Nephron progenitor cell (in vitro differentiated cells): ENCODE measurements at places on chromosomes 13 and 19.
A peak's percentile ranks its signal among the peaks of the same experiment; 100 is the strongest.

DNA sequence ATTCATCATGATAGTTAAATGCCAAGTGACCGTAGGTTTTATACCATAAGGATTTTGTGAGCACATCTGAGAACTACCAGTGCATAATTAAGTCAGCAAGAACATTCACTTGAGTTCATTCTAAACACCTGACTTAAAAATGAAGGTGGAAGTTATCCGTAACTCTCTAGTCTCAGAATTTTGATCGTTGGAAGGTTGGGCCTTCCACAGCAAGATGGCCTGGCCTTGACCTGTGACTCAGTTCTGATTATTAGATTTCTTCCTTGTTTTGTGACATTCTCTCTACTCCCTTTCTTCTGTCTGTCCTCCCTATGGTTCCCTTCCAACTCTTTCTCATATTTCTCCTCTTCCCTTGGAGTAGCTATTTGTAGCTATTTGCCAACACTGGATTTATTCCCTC is 20.0 kb upstream of the WDFY2 start:
- no peak for DNase-seq

GRCh38 chr13:99527301-99527700 is 26.0 kb downstream of the TM9SF2 start:
- no peak for DNase-seq

- no peak for DNase-seq
These were observed 26.6 kb downstream of the MCF2L start for GRCh38 chr13:112995395-112996191.

- DNase-seq: no peak
These were observed 7.9 kb upstream of the F7 start for GRCh38 chr13:113097651-113098050.

DNA sequence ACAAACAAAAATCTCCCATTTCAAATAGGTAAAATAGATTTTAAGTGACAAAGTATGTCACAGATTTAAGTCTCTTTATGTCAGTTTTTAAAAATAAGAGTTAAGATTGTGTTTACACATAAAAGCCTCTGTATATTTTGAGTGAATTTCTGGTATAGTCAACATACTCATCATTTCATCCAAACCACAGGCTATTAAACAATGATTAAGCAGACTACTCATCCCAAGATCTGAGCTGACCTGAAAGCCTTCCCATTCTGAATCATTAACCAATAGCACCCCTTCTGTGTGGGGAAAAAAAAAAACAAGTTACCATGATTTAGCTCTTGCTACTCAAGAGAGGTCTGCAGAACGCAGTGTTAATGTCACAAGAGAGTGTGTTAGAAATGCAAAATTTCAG is 284.4 kb upstream of the NBEA start:
- no peak for DNase-seq

- DNase-seq: no peak
These were observed 122.8 kb downstream of the CRYL1 start for GRCh38 chr13:20402881-20403280.

GRCh38 chr19:6047741-6048251 is 62.5 kb downstream of the RFX2 start:
- peak; percentile 49 for DNase-seq

DNA sequence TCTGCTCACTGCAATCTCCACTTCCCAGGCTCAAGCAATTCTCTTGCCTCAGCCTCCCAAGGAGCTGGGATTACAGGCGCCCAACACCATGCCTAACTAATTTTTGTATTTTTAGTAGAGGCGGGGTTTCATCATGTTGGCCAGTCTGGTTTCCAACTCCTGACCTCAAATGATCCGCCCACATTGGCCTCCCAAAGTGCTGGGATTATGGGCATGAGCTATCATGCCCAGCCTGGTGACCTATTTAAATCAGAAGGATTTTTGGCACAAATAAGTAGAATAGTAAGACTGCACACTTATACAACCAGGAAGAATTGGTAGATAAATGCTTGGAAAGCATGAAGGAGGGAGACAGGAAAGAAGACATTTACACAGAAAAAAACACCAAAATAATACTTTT is 53.4 kb upstream of the AKAP11 start:
- DNase-seq: no peak

DNA sequence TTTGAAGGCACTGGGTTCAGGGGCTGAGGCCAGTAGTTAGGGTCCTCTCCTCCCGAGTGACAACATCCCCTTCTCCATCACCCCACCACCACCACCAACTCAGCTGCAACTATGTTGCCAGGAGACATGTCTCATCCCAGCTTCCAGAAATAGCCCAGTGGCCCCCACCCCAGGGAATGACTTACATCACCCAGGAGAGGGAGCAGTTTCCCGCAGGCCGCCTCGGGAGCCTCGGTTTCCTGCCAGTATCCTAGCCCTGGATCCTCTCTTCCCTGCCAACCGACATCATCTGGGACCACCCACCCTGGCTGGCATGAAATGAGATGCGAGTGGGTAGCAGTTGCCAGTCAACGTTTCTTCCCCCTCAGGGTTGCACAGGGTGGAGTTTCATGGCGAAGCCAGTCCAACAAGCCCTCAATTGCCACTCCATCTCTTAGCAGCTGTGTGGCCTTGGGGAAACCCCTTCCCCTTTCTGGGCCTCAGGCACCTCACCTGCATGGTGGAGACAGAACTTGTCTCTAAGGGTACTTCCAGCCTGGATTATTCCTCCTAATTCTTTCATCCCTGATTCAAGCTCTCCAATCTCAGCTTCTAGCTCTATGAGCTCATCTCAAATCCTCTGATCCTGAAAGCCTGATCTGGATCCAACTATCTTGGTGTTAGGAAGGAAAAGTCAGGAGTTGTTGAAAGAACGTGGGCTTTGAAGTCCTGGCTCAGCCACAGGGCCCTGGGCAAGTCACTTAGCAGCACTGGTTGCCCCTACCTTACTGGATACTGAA is 3.9 kb upstream of the GSK3A start:
- peak; percentile 47 for DNase-seq

GRCh38 chr13:89307278-89307677 is 1636.1 kb downstream of the SLITRK5 start:
- DNase-seq: no peak

- no peak for DNase-seq
These were observed 212.1 kb downstream of the KCNRG start for GRCh38 chr13:50227361-50227760.

DNA sequence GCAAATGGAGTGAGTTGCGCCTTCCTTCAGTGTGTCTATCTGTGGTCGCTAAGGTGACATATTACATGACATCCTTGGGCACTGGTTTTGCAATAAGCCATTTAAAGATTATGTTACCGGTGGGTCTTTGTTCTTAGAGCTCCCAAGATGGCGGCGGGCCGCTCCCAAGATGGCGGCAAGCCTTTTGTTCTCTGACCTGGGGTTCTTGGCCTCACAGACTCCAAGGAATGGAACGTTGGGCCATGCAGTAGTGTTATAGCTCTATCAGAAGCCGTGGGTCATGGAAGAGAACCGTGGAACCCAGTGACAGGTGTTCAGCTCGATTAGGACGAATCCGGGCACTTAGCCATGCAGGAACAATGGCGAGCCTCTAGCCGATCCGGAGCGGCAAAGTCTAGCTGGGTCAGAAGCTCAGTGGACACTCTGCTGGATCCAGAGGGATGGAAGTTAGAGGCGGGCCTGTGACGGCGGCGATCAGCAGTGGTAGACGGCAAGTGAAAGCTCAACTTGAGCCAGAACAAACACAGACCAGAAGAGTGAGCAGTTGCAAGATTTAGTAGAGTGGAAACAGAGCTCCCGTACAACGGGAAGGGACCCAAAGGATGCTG is 188.6 kb downstream of the TEX29 start:
- no peak for DNase-seq

- DNase-seq: peak; percentile 18
These were observed 64.2 kb upstream of the UQCRFS1 start for GRCh38 chr19:29277102-29277501.

DNA sequence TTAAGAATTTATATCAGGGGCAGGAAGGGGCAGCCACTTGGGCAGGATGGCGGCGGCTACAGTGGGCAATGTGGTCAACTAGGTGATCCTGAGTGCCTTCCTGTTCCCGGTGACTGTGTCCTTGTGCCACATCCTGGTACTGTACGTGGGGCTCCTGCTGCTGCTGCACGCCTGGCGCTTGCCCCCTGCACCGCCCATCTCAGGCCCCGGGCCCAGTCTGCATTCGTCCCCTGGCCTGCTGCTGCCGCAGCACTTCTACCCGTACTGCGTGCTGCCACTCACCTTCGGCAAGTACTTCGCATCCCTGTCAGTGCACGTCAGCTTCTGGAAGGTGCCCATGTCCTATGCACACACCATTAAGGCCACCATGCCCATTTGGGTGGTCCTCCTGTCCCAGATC is 40.1 kb downstream of the IFT88 start:
- no peak for DNase-seq

DNA sequence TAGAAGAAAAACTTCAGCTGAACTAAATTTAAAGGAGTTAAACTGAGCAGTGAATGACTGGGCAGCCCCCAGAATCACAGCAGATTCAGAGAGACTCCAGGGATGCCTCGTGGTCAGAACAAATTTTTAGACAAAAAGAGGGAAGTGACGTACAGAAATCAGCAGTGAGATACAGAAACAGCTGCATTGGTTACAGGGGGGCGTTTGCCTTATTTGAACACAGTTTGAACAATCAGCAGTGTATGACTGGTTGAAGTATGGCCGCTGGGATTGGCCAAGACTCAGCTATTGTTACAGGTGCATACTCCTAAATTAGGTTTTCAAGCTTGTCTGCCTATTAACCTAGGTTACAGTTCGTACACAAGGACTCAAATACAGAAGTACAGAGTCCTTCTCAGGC is 2.2 kb upstream of the SPRYD7 start:
- no peak for DNase-seq

GRCh38 chr13:74710006-74710405 is 575.8 kb upstream of the KLF12 start:
- no peak for DNase-seq

GRCh38 chr19:7004313-7004931 is 16.8 kb downstream of the MBD3L2B start:
- DNase-seq: peak; percentile 4

DNA sequence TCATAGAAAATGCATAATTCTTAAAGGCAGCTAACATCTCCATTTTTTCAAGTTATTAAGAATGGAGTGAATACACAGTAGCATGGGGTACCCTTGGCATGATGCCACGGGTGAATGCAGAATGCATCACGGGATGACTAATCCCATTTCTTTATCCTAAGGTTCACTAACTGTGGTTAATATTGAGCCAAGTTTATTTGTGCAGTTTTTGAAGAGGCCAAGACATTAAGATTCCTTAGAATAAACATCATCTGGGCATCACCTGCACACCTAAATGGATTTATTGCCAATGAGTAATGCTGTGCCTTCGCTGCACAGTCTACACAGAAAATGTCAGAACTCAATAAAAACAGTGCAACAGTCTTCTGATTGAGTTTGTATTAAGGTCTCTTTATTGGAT is 333.1 kb downstream of the GPC6 start:
- DNase-seq: no peak

- DNase-seq: no peak
These were observed 14.9 kb downstream of the ZIC2 start for GRCh38 chr13:99996381-99996973.

GRCh38 chr13:101306773-101307172 is 109.5 kb downstream of the NALCN start:
- DNase-seq: no peak

- DNase-seq: no peak
These were observed 27.6 kb downstream of the HPN start for GRCh38 chr19:35068941-35069634.

GRCh38 chr13:35648201-35648600 is 171.7 kb upstream of the MAB21L1 start:
- DNase-seq: no peak

DNA sequence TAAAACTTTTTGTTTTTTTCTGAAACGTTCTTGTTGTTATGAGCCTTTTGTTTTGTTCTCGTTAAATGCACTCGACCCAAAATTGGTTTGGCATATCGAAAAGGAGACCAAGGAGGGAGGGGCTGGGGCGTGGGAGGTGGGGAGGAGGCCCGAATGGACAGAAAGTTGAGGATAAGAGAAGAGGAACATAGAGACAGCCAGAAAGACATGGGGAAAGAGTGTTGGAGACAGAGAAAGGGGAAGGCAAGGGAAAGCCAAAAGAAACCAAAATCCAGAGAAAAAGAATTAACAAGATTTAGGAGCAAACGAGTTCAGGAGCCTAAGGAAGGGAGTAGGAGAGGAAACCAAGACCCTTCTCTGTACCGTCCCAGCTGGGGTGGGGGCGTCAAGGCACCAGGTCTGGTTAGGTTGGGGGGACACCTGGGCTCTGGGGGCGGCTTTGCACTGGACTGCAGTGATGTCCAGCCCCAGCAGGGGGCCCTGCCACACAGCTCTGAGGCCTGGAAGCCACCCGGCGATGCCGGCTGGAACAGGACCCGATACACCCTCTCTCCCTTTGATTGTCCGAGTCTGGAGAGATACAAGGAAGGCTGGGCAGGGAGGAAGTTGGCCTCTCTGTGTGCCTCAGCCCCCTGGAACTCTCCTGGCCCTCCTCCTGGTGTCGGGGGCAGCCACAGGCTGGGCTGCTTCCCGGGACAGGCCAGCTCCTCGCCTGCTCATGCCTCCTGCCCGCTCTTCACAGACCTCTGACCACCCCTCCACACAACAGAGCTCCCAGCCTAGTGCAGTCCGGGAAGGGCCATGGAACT is 11.6 kb upstream of the ASF1B start:
- DNase-seq: peak; percentile 80

DNA sequence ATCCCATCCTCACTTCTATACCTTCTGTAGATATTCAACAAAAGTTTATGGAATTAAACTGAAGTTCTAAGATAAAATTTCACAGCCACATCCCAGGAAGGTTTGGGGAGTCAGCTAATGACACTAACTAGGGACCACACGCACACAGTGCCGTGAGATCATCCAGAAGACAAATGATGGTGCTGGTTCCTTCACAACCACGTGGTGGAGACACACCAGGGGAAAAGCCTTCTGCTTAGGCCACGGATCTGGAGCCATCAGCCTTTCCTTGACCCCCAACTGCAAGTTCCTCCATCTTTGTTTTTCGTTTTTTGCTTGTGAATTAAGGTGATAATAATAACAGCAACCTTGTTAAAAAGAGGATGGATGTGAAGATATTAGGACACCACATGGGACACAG is 241.6 kb upstream of the MAB21L1 start:
- DNase-seq: no peak

- DNase-seq: no peak
These were observed 334.3 kb downstream of the DLEU7 start for GRCh38 chr13:50509167-50509566.

GRCh38 chr19:43578787-43579186 is 3.2 kb downstream of the PINLYP start:
- no peak for DNase-seq

DNA sequence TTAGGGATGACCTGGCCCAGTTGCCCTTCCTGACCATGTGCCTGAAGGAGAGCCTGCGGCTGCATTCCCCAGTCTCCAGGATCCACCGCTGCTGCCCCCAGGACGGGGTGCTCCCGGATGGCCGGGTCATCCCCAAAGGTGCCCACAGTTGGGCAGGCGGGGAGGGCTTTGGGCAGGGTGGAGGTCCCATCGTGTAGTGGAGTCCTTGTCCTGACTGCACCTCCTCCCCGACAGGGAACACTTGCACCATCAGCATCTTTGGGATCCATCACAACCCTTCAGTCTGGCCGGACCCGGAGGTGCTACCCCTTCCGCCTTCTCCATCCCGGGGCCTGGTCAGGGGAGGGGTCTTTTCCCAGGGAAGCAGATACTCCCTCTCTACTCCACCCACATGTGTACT is 31.7 kb upstream of the CYP4F8 start:
- no peak for DNase-seq

GRCh38 chr13:28392896-28393505 is 101.9 kb downstream of the FLT1 start:
- no peak for DNase-seq

GRCh38 chr19:52993342-52994178 is 20.2 kb upstream of the ERVV-1 start:
- peak; percentile 90 for DNase-seq

- no peak for DNase-seq
These were observed 27.1 kb upstream of the GAS6 start for GRCh38 chr13:113890774-113891480.
